ENCODE measurements at places on chromosomes 12 and 14. TPM values are rescaled to one million over a fixed set of nuclear protein-coding genes. Genes with fewer than 3 reads are reported as not detected.

- H3K27ac ChIP-seq = no peak overlapping the region
- no peaks in the 10 kb centered on the region for H3K36me3 ChIP-seq
- H3K4me3 ChIP-seq = no peak overlapping the region
- no peaks in the 10 kb centered on the region for H3K4me1 ChIP-seq
- peaks cover 31% of the 10 kb centered on the region for H3K27me3 ChIP-seq
Observed at GRCh38 chr12:101608301-101609133, 13.7 kb downstream of the MYBPC1 start.

Gene LGR5
- polyA plus RNA-seq = 1.4 TPM

DNA sequence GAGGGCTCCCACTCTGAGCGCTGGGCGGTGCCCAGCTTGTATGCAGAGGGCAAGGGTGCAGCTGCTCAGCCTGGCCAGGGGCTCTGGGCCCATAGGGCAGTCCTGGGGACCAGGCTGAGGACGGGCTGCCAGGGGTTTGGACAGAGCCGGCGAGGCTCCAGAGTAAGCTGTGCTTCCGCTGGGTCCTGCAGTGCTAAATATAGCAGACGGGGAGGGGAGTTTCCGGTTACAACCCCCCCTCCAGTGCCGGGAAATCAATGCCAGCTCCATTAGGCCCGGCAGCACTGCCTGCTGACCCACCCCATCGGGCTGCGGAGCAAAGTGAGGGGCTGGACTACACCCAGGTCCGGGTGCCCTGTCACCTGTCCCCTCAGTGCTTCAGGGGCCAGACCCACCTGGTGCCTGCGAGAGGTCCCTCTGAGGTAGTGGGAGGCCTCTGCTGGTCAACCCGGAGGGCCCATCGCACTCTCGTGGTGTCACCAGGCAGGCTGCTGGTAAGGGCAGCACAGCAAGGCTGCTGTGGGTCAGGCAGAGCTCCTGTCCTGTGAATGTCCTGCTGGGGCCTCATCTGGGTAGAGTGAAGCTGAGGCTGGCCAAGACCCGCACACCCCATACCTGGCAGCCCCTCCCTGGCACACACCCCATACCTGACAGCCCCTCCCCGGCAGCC lies 2.6 kb upstream of the JAG2 start:
- no peaks in the 10 kb centered on the region for H3K36me3 ChIP-seq
- H3K27ac ChIP-seq = no peak overlapping the region
- peaks cover 4% of the 10 kb centered on the region for H3K4me1 ChIP-seq
- peaks cover 9% of the 10 kb centered on the region for H3K27me3 ChIP-seq

Gene NGDN
- polyA plus RNA-seq = 85.9 TPM

DNA sequence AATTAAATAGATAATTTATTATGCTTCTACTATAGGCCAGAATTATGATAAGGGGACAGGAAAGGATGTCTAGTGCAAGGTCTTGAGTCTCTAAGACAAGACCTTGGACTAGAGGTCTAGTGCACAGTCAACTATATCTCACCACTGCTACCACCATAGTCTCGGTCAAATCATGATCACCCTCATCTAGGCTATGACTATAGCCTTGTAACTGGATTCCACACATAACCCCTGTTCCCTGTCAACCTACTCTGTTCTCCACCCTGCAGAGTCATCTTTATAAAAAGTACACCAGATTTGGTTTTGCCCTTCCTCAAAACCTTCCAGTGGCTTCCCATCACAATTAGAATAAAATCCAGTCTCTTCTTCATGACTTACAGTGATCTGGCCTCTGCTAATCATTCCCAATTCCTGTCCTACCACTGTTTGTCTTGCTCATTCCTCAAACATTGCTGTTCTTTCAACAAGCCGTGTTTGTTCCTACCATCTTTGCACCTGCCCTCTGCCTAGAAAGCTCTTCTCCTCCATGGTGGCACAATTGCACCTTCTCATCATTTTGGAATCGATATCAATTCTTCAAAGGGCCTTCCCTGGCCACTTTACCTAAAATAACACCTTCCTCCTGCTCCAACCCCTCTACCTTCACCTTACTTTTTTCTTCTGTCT lies 169.4 kb downstream of the FOXN3 start:
- H3K36me3 ChIP-seq = no peaks in the 10 kb centered on the region
- H3K4me3 ChIP-seq = no peak overlapping the region
- H3K4me1 ChIP-seq = peaks cover 14% of the 10 kb centered on the region
- DNase-seq = no peak
- no peaks in the 10 kb centered on the region for H3K27me3 ChIP-seq

GRCh38 chr14:91354979-91355685 lies 62.5 kb downstream of the CCDC88C start:
- DNase-seq = peak; percentile 75
- H3K27ac ChIP-seq = no peak overlapping the region
- H3K36me3 ChIP-seq = no peaks in the 10 kb centered on the region
- no peak overlapping the region for H3K4me3 ChIP-seq

Gene RHEBL1
- 2.3 TPM for polyA plus RNA-seq

DNA sequence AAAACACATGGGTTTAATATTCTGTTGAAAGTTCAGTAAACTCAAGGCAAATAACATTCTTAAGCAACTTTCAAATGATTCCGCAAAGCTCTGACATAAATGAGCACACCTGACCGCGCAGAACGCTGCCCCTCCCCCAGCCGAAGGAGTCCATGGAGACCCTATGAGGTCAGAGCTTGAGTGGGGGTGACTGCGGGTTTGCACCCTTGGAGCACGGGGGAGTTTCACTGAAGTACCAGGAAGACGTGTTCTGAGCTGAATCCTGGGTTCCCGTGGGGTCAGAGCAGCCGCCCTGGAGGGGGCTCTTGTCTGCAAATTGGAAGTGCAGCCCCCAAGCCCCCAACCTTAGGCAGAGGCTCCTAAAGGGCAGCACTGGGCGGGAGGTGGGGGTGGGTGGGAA lies 324.1 kb upstream of the SFSWAP start:
- H3K27me3 ChIP-seq = no peaks in the 10 kb centered on the region
- no peak overlapping the region for H3K27ac ChIP-seq
- no peaks in the 10 kb centered on the region for H3K36me3 ChIP-seq
- no peaks in the 10 kb centered on the region for H3K4me1 ChIP-seq
- no peak for DNase-seq
- no peak overlapping the region for H3K4me3 ChIP-seq

Gene RTL1
- 0.07 TPM for polyA plus RNA-seq

Gene MYO1A
- polyA plus RNA-seq = not detected

GRCh38 chr14:31419967-31420318 lies 407 bp downstream of the HEATR5A start:
- peaks cover 3% of the 10 kb centered on the region for H3K36me3 ChIP-seq
- DNase-seq = peak; percentile 75
- H3K4me3 ChIP-seq = peak overlapping the region; percentile 92
- H3K27me3 ChIP-seq = no peaks in the 10 kb centered on the region
- H3K27ac ChIP-seq = peak overlapping the region; percentile 83

- DNase-seq = no peak
- H3K4me1 ChIP-seq = peaks cover 17% of the 10 kb centered on the region
- H3K36me3 ChIP-seq = no peaks in the 10 kb centered on the region
- no peaks in the 10 kb centered on the region for H3K27me3 ChIP-seq
- no peak overlapping the region for H3K4me3 ChIP-seq
Observed at GRCh38 chr12:104746467-104747088, 211.5 kb downstream of the SLC41A2 start.

DNA sequence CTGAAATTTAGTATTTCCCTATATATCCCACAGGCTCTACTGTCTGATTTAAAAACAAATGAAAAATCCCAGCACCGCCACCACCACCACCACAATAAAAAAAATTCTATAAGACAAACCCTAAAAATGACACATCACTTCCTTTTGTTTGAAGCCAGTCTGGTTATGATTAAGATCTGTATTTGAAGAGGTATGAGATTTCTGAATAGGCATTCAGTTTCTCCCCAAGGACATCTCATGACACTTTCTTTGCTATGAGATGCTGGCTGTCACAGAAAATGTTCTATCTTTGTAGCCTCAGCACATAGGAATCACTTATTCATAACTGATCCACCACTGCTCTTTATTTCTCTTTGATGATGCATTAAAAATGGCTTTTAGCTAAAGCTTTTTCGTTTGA lies 1071.0 kb downstream of the SLC6A15 start:
- 0 out of 2 replicates have a peak, but pooled peaks cover 4% of the 10 kb centered on the region for H3K4me1 ChIP-seq
- DNase-seq = no peak
- no peak overlapping the region for H3K4me3 ChIP-seq
- no peaks in the 10 kb centered on the region for H3K27me3 ChIP-seq
- H3K36me3 ChIP-seq = no peaks in the 10 kb centered on the region

DNA sequence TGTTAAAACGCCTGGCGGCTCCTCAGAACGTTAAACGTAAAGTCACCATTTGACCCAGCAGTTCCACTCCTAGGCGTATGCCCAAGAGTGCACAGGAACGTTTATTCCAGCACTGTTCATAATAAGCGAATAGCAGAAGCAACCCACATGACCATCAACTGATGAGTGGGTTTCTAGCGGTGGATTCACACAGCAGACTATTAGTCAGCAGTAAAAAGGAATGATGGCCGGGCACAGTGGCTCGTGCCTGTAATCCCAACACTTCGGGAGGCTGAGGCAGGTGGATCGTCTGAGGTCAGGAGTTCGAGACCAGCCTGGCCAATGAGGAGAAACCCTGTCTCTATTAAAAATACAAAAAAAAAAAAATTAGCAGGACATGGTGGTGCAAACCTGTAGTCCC lies 22.4 kb upstream of the FBRSL1 start:
- no peaks in the 10 kb centered on the region for H3K27me3 ChIP-seq
- H3K4me3 ChIP-seq = no peak overlapping the region
- H3K27ac ChIP-seq = no peak overlapping the region

GRCh38 chr12:123269395-123269892 lies 2.2 kb downstream of the CDK2AP1 start:
- peak overlapping the region; percentile 90 for H3K4me3 ChIP-seq
- H3K27me3 ChIP-seq = no peaks in the 10 kb centered on the region
- no peaks in the 10 kb centered on the region for H3K36me3 ChIP-seq
- H3K27ac ChIP-seq = peak overlapping the region; percentile 80

Gene MYBPC1
- not detected for polyA plus RNA-seq

DNA sequence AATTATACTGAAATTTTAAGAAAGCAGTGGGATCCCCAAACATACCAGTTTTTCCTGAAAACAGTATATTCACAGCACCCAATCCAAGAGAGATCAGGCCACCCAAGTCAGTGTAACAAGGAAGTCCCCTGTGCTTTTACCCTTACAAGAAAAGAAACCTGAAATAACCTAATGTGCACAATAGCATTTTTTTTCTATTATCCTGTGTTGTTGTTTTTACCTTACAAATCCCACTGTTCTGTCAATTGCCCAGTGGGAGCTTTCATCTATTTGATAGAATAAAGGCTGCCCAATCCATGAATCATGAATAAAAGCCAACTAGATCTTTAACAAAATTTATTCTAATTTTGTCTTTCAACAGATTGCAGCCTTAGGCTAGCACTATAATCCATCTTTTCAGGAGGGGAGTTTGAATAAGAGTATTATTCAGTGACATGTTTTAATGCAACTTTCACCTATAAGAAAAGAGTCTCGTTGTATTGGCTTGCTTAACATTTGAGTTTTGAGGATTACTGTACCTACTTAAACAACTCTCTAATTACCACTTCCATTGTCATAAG lies 457.4 kb downstream of the TRHDE start:
- no peak for DNase-seq
- no peaks in the 10 kb centered on the region for H3K27me3 ChIP-seq
- H3K4me1 ChIP-seq = no peaks in the 10 kb centered on the region
- H3K4me3 ChIP-seq = no peak overlapping the region

Data from SK-N-SH (cell line).